ENCODE measurements at places on chromosomes 2 and 18. TPM values are rescaled to one million over a fixed set of nuclear protein-coding genes. Genes with fewer than 3 reads are reported as not detected.

TUBB8B gene
- total RNA-seq, result not detected

DUSP11 gene
- total RNA-seq, result 23.0 TPM

SMYD1 gene
- total RNA-seq, result not detected

DNA sequence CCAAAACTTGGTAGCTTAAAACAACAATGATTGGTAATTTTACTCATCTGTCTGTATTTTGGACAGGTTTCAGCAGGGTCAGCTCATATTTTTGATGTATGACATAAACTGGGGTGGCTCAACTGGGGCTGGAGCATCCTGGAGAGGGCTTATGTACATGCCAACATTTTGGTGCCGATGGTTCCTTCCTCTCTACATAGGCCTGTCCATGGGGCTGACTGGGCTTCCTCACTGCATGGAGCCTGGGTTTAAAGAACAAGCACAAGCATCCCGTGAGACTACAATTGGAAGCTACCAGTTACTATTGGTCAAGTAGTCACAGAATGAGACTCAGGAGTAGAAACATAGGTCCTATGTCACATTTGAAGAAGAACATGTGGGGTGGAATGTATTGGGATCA lies 95.0 kb downstream of the DDX1 start:
- DNase-seq, result no peak
- H3K27me3 ChIP-seq, result no peaks in the 10 kb centered on the region
- H3K27ac ChIP-seq, result no peak overlapping the region
- no peaks in the 10 kb centered on the region for H3K4me1 ChIP-seq

GRCh38 chr2:65636813-65637483 lies 204.5 kb upstream of the SPRED2 start:
- H3K27ac ChIP-seq, result no peak overlapping the region
- H3K4me1 ChIP-seq, result no peaks in the 10 kb centered on the region
- H3K36me3 ChIP-seq, result no peaks in the 10 kb centered on the region
- H3K4me3 ChIP-seq, result no peak overlapping the region
- DNase-seq, result no peak

UGT1A3 gene
- not detected for total RNA-seq

SH3RF3 gene
- 17.2 TPM for total RNA-seq

DNA sequence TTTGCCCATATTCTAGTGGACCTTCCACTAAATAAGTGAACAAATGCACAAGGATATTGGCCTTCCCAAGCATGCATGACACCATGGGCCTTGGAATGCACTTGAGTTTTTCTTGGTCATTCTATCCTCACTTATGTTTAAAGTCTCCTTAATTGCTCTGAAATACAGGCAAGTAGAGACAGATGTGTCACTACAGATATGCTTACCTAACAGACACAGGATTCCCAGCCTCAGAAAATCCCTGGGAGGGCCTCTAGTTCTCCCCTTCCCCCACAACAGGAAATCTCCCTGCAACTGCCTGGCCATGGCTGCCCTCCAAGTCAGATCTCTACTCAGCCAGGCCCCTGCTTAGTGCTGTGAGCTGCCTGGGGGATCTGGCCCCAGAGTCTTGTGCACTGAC lies 445.2 kb downstream of the IRS1 start:
- no peaks in the 10 kb centered on the region for H3K4me1 ChIP-seq
- H3K4me3 ChIP-seq, result no peak overlapping the region
- H3K36me3 ChIP-seq, result no peaks in the 10 kb centered on the region
- DNase-seq, result no peak
- no peak overlapping the region for H3K27ac ChIP-seq

PPP1CB gene
- 227 TPM for total RNA-seq

DNA sequence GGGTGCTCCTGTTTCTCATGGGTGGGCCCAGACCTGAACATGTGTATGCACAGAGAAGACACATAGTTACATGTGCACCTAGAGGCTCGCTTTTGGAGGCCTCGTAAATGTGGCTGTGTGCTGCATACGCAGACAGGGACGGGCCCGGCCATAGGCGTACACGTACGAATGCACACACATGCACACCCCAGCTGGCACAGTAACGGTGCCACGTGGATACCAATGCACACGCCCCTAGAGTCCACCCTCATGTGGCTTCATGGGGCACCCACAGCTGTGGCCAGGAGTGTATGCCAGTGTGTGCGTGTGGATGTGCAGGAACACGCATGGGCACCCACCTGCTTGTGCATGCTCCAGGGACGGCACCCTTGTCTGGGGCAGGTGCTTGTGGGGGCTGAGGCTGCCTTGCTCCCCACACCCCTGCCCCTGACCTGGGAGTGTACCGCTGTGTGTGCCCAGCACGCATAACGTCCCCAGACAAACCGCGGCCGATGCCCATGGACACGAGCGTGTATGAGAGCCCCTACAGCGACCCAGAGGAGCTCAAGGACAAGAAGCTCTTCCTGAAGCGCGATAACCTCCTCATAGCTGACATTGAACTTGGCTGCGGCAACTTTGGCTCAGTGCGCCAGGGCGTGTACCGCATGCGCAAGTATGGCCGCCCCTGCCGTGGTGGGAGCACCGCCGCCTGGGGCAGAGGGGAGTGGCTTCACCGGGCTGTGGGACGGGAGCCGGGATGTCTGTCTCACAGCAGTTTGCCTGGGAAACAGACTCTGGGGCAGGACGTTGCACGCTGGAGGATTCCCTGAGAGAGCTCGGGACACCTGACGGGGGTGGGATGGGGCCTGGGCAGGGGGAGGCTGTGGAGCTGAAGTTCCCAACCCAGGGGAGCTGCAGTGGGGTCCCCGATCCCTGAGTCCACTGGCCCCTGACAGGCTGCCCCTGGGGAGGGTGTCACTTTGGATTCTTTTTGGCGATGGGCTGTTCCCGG lies 21.0 kb downstream of the ZAP70 start:
- H3K36me3 ChIP-seq, result no peaks in the 10 kb centered on the region
- no peaks in the 10 kb centered on the region for H3K4me1 ChIP-seq
- no peak overlapping the region for H3K4me3 ChIP-seq
- no peak overlapping the region for H3K27ac ChIP-seq

GRCh38 chr2:27807476-27807875 lies 36.0 kb downstream of the MRPL33 start:
- H3K27me3 ChIP-seq, result no peaks in the 10 kb centered on the region
- no peak overlapping the region for H3K27ac ChIP-seq
- no peak for DNase-seq
- no peaks in the 10 kb centered on the region for H3K4me1 ChIP-seq
- H3K4me3 ChIP-seq, result no peak overlapping the region
- no peaks in the 10 kb centered on the region for H3K36me3 ChIP-seq

DNA sequence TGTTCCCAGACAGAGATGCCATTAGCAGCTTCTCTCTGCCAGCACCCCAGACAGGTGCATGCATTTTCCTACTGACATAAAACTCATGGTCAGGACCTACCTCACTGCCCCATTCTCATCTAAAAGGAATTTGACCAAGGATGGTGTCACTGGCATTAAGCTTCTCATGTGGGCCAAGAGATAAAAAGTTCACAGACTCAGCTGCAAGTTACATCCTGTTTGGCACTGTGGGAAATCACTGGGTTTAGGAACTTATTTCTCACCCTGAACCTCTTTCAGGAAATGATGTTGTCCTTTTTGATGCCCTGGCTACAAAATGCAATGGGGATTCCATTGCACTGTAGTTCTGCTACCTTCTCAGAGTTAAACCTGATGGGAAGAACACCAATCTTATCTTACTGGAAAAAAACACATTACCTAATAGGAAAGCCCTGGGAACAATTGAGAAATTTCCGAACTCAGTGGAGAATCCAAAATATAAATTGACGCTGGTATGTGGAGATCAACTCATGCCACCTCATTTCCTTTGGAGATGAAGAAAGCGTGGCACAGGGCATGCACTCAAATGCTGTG lies 252.1 kb upstream of the COPS8 start:
- no peaks in the 10 kb centered on the region for H3K4me1 ChIP-seq
- no peaks in the 10 kb centered on the region for H3K27me3 ChIP-seq
- no peak overlapping the region for H3K27ac ChIP-seq
- H3K4me3 ChIP-seq, result no peak overlapping the region
- DNase-seq, result no peak

TEKT4 gene
- not detected for total RNA-seq

- H3K36me3 ChIP-seq, result no peaks in the 10 kb centered on the region
- no peak overlapping the region for H3K4me3 ChIP-seq
- H3K27me3 ChIP-seq, result no peaks in the 10 kb centered on the region
- peaks cover 17% of the 10 kb centered on the region for H3K4me1 ChIP-seq
- no peak for DNase-seq
These were observed 130.8 kb downstream of the SLC8A1 start for GRCh38 chr2:40321016-40321623.

DNA sequence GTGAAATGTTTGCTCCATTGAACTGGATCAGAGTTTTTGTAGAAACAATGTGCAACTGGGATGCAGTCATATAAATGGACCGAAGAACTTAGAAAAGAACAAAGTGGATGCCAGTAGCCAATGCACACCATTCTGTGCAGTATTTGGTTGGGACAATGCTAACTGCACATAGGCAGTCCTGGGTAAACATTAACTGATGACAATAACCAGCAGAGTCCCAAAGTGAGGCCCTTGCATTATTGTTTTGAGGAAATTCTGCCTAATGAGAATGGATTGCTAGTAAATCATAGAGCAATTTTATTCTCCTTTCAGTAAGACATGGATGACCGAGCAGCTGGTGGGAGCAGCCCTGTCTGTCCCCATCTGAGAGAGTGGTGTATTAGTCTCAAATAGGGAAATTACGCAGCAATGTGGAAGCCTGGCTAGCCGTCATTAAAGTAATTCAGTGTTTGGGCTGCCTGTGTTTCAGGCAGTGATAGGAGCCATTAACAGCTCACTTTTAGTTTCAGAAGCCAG lies 94.9 kb downstream of the KCTD1 start:
- no peak overlapping the region for H3K27ac ChIP-seq
- no peaks in the 10 kb centered on the region for H3K36me3 ChIP-seq
- no peak for DNase-seq
- H3K4me3 ChIP-seq, result no peak overlapping the region
- no peaks in the 10 kb centered on the region for H3K4me1 ChIP-seq

DNA sequence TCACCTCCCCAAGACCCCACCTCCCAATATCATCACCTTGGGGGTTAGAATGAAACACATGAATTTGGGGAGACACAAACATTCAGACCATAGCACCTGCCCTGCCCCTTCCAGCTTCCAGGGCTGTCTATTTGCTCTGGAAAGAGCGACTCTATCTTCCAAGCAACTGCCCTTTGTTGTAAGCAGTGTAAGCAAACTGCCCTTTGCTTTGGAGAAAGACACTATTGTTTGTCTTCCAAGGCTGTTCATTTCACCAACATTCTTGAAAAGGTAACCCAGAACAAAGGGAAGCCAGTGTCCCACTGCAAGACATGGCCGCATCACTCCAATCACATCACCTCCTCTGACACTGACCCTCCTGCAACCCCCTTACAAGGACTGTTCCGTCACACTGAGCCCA lies 16.9 kb upstream of the SEH1L start:
- H3K36me3 ChIP-seq, result no peaks in the 10 kb centered on the region
- DNase-seq, result no peak
- no peaks in the 10 kb centered on the region for H3K27me3 ChIP-seq
- H3K4me1 ChIP-seq, result no peaks in the 10 kb centered on the region

DNA sequence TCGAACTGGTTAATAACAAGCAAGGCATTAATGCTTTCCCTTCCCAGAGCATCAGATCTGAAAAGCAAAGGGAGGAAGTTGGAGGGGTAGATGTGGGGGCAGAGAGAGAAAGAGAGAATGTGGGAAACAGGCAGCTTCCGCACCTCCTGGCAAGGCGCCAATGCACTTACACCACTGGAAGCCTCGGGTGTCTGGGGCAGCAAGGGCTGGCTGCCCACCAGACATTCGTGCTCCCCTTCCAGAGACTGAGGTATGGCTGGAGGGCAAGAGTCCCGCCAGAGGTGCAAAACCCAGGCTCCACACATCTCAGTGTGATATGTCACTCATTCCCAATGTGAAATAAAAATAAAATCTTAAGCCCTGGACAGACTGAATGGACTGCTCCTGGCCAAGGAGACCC lies 46.4 kb downstream of the TEX51 start:
- no peak overlapping the region for H3K4me3 ChIP-seq
- H3K4me1 ChIP-seq, result no peaks in the 10 kb centered on the region
- H3K36me3 ChIP-seq, result no peaks in the 10 kb centered on the region
- DNase-seq, result no peak
- peaks cover 7% of the 10 kb centered on the region for H3K27me3 ChIP-seq

LAMA1 gene
- total RNA-seq, result 0.27 TPM

- no peaks in the 10 kb centered on the region for H3K4me1 ChIP-seq
- no peaks in the 10 kb centered on the region for H3K36me3 ChIP-seq
- H3K4me3 ChIP-seq, result no peak overlapping the region
These were observed 10.3 kb downstream of the CEP76 start for GRCh38 chr18:12692206-12692605.

DSG1 gene
- not detected for total RNA-seq

DNA sequence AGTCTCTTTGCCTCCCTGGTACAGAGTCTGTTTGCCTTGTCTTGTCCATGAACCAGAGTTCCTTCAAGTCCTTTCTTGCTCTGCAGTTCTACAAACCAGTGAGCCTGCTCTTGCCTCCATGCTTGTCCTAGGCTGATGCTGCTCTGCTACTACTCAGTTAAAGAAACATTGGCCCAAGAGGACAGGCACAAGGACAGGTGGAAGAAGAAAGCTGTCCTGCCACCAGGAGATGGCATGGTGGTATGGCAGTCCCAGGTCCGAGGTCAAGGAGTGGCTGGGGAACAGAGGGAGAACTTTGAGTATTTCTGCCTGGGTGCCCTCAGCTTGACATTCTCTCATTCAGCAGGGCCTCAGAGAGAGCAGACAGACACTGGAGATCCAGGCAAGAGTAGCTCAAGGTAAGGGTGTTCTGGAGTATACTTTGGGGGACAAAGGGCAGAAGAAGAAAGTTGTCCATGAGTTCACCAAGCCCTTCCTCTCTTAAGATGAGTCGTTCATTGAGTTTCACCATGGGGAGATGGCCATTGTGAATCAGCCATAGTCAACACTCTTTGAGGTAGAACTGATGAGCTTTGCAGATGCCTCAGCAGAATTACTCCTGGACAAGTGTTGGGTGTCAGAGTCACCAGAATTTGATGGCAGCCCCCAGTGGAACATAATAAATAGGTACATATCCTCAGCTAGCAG lies 20.4 kb downstream of the TTC32 start:
- H3K36me3 ChIP-seq, result no peaks in the 10 kb centered on the region
- H3K4me1 ChIP-seq, result no peaks in the 10 kb centered on the region
- H3K4me3 ChIP-seq, result no peak overlapping the region
- DNase-seq, result no peak

- H3K36me3 ChIP-seq, result no peaks in the 10 kb centered on the region
- H3K27ac ChIP-seq, result no peak overlapping the region
- no peaks in the 10 kb centered on the region for H3K27me3 ChIP-seq
- H3K4me1 ChIP-seq, result no peaks in the 10 kb centered on the region
These were observed 42.9 kb downstream of the ZNF385B start for GRCh38 chr2:179818546-179818945.

DNA sequence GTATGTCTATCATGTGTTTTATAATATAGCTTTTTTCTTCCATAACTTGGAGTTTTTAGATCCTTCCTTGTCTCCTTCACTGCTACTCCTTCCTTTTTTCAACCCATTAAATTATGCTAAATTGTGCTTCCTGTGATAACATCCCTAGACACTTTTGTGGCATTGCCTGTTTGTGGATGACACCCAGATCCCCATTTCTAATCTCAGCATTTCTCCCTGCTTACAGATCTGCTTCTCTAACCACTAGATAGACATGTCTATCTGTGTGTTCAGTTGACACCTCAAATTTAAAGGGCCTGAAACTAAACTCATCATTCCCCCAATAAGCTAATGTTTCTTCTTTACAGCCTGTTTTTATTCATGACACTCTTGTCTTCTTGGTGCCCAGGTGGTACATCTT lies 244.8 kb downstream of the BABAM2 start:
- H3K4me1 ChIP-seq, result peaks cover 13% of the 10 kb centered on the region
- DNase-seq, result no peak
- H3K27ac ChIP-seq, result no peak overlapping the region

CFC1 gene
- total RNA-seq, result 0.39 TPM

Data from adrenal gland (tissue), 19 donors.